Renal cortex interstitium (tissue), 15 donors: ENCODE measurements at places on chromosomes 1 and 21. TPM values are rescaled to one million over a fixed set of nuclear protein-coding genes. Genes with fewer than 3 reads are reported as not detected.

- no peak for DNase-seq
These were observed 12.4 kb upstream of the GPR61 start for GRCh38 chr1:109527098-109527811.

GOLT1A gene
- polyA plus RNA-seq = 2.3 TPM

- DNase-seq = no peak
These were observed 573.8 kb upstream of the NR5A2 start for GRCh38 chr1:199453723-199454122.

DNA sequence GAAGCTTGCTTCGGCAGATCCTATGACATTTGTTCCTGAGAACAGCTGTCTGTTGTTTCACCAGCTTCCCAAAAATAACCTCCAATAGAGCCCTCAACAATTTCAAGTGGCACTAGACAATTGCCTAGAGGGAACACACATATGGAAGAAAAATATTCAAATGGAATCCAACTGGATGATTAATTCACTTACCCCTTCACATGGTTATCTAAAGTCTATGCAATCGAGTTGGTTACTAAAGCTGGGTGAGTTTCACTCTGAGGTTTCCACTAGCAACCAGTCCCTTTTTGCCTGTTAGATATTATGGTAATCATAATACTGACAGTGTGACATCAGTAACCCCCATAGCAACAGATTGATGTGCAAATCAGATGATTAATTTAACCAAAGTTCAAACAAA, at the start of gene LEMD1:
Gene LEMD1 (minus strand): TSS at position 259 of the 400 bp plus-strand sequence. CDS start 1,520 bp downstream, outside the sequence.
- no peak for DNase-seq

DNA sequence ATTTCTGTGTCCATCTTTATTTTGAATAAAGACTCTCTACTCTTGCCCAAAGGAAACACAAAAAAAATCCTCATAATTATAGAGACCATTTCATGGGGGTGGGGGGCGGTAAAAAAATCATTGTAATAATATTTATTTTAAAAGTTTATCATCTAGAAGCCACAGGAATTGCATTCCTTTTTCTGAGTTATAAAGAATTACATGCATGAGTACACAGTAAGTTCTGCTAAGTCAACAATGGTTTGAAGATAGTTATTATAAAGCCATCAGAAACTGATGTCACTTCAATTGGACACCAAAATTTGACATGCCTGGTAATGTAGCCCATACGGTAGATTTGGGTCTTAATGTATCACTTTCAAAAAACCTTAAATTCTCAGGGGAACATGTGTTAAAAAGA, 478.1 kb upstream of the NR5A2 start:
- DNase-seq = no peak
